ENCODE measurements at places on chromosomes 7 and 10. TPM values are rescaled to one million over a fixed set of nuclear protein-coding genes. Genes with fewer than 3 reads are reported as not detected.

TMEM270 gene
- not detected for total RNA-seq

TMEM196 gene
- total RNA-seq: not detected

LRRC61 gene
- 3.3 TPM for total RNA-seq

SOSTDC1 gene
- 0.15 TPM for total RNA-seq

ZRANB1 gene
- total RNA-seq: 23.3 TPM

OR13A1 gene
- total RNA-seq: not detected

TYW1B gene
- 5.8 TPM for total RNA-seq

HTR5A gene
- not detected for total RNA-seq

CPVL gene
- 0.66 TPM for total RNA-seq

CALCR gene
- not detected for total RNA-seq

GTF2IRD2 gene
- total RNA-seq: 6.5 TPM

PON3 gene
- not detected for total RNA-seq

PLPP4 gene
- 1.2 TPM for total RNA-seq

MMRN2 gene
- total RNA-seq: 3.6 TPM

FAM241B gene
- 0.29 TPM for total RNA-seq

ACADSB gene
- 8.1 TPM for total RNA-seq
